ENCODE measurements at places on chromosomes 7 and 10.

DNA sequence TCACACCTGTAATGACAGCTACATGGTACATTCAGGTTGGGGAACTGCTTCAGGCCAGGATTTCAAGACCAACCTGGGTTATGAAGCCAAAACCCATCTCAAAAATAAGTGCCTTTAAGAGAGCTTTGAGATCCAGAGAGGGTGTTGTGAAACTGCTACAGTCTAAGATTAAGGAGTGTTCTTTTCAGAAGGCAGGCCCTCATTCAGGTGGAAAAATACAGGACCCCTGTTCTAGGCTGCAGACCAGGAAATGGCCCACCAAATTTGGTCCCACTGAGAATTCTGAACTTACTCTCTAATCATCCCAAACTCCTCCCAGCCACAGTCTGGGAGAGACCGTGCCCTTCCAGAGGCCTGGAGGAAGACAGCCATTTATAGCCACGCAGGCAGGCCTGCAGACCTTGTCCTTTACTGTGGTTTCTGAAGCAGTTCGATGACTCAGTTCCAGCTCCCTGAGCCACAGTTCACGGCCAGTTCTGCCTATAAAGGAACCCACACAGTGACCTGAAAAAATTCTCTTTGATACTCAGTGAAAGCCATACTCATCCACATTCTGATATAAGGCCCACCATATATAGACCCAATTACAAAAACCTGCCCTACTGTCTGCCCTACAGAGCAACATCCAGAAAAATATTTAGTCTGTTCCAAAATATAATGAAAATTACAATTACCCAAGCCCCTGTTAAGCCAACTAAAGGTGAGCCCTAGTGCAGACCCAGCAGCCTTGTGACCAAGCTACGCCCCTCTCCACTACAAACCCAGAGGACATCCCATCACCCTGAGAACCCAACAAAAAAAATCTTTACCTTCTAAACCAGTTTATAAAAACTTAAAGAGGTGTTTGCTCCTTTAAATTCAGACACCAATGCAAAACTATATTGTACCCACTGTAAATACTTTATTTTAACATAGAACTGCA lies 21.2 kb downstream of the ZNF680 start:
- no peak for DNase-seq

GRCh38 chr10:59234816-59235429 lies 58.5 kb downstream of the PHYHIPL start:
- no peak for DNase-seq

DNA sequence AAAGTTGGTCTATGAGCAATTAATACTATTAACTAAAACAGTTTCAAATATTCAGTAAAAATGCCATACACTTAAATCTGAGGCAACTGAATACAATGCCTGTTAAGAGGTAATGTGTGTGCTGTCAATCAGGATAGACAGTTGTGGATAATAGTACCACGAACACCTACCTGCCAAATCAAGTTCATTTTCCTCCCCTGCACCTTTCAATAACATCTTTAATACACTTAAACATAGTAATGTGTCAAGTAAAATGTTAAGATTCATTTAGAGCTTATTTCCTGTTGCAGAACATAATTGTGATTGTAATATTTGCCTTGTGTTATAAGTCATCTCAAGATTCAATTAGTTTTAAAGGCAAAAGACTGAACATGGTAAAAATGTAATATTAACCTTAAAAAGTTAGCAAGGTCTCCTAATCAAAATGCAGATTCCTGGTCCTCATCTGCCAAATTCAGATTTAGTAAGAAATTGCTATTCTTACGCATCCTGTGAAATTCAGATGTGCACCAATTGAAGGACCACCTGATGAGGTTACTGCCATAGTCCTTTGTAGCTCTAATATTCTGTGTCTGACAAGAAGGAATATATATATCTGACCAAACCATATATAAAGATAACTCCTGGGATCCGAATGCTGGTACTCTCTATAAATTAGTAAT lies 37.1 kb downstream of the COL1A2 start:
- DNase-seq = no peak

DNA sequence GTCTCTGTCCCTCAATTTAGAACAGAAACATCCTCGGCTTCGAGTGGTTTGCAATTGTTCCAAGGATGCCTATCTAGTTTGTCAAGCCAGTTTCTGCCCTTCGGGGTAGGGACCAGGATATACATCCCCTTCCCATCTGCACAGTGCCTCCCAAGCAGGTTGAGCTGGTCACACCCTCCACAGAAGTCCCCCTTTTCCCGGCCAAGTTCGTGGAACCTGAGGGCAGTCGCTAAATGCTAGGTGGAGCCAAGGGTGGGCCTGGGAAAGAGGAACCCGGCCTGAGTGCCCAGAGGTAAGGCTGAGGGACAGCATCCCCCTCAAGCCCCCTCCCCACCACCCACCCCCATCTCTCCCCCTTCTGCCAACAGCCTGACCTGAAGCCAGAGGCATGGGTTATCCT lies 62.4 kb upstream of the NANOS1 start:
- no peak for DNase-seq

GRCh38 chr10:86815035-86815617 lies 58.7 kb downstream of the BMPR1A start:
- no peak for DNase-seq

GRCh38 chr10:100793055-100793454 lies 47.7 kb downstream of the PAX2 start:
- no peak for DNase-seq

DNA sequence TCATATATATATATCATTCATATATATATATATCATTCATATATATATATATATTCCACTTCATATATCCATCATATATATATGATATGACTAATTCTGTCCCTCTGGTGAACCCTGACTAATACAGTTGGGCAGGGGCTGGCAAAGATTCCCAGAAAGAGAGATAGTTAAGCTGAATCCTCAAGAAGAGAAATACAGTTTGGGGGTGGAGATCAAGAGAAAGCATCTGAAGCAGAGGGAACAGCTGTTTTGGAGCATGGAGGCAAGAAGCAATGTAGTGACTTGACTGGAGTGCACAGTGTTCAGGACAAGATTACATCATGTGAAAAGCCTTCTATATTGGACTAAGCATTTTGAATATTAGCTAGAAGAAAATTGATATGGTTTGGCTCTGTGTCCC lies 540.7 kb downstream of the MAGI2 start:
- DNase-seq = no peak

DNA sequence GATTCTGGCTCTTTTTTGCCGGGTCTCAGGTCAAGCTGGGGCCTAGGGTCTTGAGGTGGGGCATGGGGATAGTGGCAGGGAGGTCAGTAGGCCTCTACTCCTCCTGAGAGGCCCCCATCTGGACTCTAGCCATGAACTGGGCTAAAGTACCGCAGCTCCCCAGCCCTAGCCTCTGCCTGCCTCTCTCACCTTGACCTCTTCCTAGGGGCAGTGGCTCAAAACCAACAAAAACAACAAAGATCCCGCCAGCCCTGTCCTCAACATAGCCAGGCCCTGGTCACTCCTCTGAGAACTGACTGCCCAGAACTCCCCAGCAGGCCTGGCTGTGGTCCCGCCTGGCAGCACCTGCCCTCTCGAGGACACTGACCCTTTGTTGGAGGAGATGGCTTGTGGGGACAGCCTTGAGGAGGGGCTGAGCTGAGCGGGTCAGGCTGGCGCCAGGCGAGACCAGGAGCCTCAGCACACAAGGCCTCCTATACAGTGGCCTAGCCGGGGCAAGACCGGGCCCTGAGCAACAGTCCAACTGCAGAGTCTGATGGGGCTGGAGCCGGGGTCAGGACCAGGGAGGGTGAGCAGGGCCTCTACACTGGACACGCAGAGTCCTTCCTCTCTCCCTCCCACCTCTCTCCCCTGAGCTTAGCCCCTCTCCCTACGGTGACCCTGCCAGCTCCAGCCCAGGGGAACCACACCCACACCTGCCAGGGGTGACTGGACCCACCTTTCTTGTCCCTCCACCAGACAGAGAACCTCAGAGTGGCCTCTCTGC lies 11.6 kb upstream of the PPIF start:
- DNase-seq = peak; percentile 95

DNA sequence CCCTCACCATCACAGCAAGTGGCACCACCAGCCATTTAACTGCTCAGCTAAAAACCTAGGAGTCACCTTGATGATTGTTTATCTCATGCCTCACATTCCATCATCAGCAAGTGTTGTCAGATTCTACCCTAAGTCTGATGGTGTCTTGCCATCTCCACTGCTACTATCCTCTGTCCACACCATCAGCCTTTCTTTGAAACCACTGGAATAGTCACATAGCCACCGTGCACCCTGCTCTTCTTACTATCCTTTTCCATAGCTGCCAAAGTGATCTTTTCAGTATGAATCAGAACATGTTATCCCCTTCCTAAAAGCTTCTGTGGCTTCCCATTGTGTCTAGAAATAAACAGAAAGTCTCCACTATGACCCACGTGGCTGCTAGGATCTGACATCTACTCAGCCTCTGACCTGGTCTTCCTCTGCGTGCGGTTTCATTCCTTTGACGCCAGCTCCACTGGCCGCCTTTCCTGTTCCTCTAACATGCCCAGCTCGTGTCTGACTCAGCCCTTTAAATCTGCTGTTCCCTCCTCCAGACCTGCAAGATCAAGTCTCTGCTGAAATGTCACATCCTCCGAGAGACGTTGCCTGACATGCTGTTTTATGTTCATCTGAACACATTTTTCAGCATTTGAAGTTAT lies 16.5 kb upstream of the CHN2 start:
- peak; percentile 62 for DNase-seq

- DNase-seq = peak; percentile 38
Measured at GRCh38 chr10:49106451-49106850, 8.9 kb downstream of the VSTM4 start.

GRCh38 chr10:106761906-106762305 lies 402.6 kb downstream of the SORCS1 start:
- DNase-seq = no peak

GRCh38 chr10:114061148-114061547 lies 17.5 kb downstream of the ADRB1 start:
- DNase-seq = no peak

DNA sequence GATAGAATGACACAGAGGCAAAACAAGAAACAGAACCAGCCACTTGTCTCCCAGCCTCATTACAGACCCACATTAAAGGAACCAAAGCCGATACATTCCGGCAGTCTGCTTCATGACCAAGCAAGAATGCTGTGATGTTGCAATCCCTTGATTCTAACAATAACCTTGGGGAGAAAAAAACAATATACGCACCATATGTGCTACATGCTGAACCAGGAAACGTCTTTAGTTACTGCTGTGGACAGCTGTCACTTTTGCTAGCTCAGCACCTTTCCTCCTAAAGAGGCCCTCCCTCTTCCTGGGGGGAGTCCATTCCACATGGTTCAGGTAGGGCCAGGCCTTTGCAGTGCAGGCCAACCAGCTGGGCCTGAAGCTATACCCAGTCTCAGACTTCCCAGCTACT lies 79.1 kb downstream of the PRTFDC1 start:
- DNase-seq = no peak

- no peak for DNase-seq
Measured at GRCh38 chr7:152145853-152146466, 120.5 kb downstream of the GALNT11 start.

- no peak for DNase-seq
Measured at GRCh38 chr7:30618961-30619360, 24.3 kb downstream of the GARS1 start.

- DNase-seq = no peak
Measured at GRCh38 chr10:76892766-76893479, 744.7 kb downstream of the KCNMA1 start.

- no peak for DNase-seq
Measured at GRCh38 chr7:128869944-128870285, 7.3 kb downstream of the ATP6V1F start.

DNA sequence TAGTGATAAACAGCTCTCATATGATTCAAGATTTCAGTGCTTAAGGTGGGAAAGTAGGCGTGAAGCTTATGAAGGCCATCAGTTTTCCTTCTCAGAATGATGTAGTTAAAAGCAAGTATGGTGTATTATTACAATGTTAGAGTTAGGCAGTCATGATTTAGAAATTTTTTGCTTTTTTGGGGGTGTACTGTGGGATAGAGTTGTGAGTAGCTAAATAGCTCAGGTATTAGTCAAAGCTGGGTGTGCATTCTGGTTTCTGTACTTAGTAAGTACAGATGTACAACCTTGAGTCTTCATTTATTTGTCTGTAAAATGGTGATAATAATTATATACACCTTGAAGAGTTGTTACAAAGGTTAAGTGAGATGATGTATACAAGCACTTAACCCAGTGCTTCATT lies 52.2 kb downstream of the R3HCC1L start:
- DNase-seq = no peak

DNA sequence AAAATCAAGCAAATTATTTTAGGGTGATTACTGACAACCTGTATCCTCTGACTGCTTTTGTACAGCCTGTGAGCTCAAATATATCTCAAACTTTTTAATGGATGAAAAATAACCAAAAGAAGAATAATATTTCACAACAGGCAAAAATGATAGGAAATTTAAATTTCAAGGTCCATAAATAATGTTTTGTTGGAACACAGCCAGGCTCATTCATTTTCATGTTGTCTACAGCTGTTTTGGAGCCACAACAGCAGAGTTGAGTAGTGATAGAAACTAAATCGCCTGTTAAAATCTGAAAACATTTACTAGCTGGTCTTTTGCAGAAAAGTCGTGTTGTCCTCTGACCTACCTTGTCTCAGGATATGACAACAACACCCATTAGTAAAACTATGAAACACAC lies 75.9 kb downstream of the GLI3 start:
- DNase-seq = no peak

- DNase-seq = no peak
Measured at GRCh38 chr10:100025576-100025975, 15.8 kb upstream of the DNMBP start.

- DNase-seq = no peak
Measured at GRCh38 chr7:75847707-75848106, 31.1 kb upstream of the RHBDD2 start.

DNA sequence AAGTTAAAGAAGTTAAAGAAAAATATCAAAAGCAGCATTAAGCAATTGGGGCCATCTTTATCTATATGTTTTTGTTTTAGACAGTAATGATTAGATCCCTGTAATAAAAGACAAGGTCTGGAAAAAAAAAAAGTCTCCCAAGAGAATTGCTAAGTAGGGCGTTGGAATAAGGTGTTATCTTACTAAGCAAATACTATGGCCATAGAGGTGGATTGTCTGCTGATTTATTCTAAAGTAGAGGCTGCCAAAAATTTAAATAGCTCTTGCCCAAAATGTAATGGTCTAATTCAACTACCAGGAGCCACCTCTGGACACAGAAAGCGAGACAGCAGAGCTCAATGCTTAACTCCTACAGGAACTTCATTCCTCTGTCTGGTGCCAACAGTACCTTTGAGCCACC lies 71.6 kb downstream of the HERPUD2 start:
- no peak for DNase-seq

DNA sequence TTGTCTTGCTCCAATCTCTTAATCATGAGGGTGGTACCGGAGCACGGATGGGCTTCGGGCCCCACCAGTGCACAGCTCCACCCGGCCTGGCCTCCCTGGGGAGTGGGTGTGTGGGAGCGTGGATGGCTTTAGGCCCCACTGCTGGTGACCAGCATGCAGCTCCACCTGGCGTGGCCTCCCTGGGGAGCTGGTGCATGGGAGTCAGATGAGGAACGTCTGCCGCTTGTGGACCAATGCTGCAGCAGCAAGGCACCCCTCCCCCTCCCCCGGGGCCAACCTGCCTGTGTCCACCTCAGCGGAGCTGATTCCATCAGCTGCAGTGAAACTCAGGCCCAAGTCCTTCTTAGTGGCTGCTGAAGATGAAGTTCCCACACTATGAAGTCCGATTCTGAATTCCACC lies 511.4 kb downstream of the PTPRN2 start:
- no peak for DNase-seq

Measured in right lobe of liver (tissue), 6 donors.